WTC11 (cell line): ENCODE measurements at places on chromosomes 4 and X.

GRCh38 chrX:40439625-40440532 is 140.9 kb upstream of the ATP6AP2 start:
- DNase-seq, result no peak

GRCh38 chr4:24604558-24605214 is 20.3 kb upstream of the DHX15 start:
- DNase-seq, result no peak

DNA sequence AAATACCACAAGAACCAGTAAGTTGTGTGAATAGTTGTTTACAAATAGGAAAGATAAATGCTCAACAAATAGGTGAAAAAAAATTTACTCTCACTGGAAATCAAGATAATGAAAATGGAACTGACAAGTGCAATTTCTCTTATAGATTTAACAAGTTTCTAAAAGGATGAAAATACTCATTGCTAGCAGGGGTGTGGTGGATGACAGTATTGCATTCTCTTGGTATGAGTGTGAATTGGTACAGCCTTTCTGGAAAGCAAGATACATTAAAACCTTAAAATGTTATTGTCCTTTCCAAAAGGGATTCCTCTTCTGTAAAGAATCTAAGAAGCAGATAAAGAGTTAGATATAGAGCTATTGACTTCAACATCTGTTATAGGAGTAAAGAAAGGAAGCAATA is 240.0 kb upstream of the RPS6KA3 start:
- no peak for DNase-seq

- no peak for DNase-seq
Measured at GRCh38 chrX:42102586-42103282, 179.4 kb upstream of the CASK start.
